H54 (cell line): ENCODE measurements at places on chromosomes 3 and 15.

DNA sequence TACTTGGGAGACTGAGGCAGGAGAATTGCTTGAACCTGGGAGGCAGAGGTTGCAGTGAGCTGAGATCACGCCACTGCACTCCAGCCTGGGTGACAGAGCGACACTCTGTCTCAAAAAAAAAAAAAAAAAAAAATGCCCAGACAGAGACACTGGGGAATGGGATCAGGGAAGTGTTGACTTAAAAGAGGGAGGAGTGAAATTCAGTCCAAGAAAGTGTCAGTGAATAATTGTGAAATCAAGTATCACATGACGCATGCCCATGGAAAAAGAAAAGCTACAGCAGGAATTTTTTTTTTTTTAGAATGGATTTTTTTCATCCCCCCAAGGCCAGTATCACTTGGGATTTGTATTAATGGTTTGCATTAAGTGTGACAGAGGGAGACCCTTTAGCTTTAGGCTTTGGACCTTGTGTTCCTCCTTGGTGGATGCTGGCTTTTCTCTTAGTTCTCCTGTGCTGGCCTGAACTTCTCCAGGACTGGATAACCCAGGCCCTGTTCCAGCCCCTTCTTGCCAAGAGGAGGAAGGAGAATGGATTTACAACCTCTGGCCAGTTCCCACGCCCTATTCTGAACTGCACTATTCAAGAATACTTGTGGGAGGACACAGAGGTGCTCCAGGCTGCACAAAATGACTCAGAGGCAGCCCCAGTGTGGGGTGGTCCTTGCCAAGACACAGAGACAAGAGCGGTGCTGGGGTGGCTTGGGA is 36.7 kb upstream of the ZNF774 start:
- DNase-seq: no peak

- DNase-seq: no peak
Observed at GRCh38 chr3:51887620-51888019, 12.2 kb upstream of the IQCF5 start.

DNA sequence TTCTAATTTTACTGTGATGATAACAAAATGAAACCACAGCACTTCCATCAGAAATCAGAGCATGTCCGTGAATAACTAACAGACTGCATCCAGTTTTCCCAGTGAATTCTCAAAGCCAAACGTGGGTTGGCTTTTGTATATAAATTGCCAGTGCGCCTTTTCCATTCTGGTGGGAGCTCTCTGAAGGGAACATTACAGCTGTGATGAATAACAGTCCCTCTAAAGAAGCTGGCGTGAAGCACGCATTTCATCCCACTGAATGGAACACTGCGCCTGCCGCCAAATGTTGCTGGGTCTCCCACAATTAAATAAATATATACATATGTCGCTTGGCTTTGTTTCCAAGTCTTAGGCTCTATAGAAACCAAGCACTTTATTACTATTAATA is 113.0 kb upstream of the PFN2 start:
- no peak for DNase-seq

DNA sequence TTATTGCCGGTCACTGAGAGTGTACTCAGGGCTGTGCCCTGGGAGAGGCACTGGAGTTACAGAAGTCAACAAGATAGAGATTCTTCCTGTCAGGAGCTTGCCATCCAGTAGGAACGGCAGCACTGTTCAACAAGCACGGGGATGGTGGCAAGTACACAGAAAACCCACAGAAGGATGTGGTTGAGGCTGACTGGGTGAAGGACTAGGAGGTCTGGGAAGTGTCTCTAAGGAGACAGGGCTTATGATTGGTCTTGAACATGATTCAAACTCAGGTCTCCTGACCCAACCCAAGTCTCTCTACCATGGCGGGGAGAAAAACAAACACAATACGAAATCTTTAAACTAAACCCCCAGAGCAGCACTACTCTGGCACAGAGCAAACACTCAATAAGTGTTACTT is 37.6 kb downstream of the ERICH6 start:
- DNase-seq: no peak

- no peak for DNase-seq
Observed at GRCh38 chr3:23304424-23304823, 101.3 kb downstream of the UBE2E2 start.

GRCh38 chr3:187454085-187454815 is 86.1 kb downstream of the RTP4 start:
- no peak for DNase-seq

- DNase-seq: no peak
Observed at GRCh38 chr3:135240426-135240825, 445.4 kb downstream of the EPHB1 start.

DNA sequence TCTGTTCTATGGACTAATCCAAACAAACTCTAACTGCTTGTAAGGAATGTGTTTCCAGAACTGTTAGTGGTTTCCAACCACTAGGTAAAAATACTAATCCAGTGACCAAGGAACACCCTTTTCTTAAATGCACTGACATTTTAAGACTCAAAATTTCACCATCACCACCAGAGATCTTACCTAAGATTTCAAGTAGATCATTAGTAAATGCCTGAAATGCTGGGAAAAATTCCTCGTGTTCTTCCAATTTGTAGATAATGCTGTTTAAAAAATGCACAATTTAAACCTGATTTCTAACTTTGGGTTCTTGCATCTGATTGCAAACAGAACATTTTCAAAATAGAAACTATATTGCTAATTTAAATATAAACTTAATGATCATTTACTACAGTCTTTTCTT is 63.4 kb downstream of the ESYT3 start:
- DNase-seq: no peak

GRCh38 chr3:103706671-103707070 is 1271.9 kb downstream of the ZPLD1 start:
- no peak for DNase-seq

- peak; percentile 64 for DNase-seq
Observed at GRCh38 chr15:75104804-75105557, 81.6 kb downstream of the PPCDC start.

GRCh38 chr3:50433954-50434353 is 69.5 kb downstream of the CACNA2D2 start:
- DNase-seq: no peak

DNA sequence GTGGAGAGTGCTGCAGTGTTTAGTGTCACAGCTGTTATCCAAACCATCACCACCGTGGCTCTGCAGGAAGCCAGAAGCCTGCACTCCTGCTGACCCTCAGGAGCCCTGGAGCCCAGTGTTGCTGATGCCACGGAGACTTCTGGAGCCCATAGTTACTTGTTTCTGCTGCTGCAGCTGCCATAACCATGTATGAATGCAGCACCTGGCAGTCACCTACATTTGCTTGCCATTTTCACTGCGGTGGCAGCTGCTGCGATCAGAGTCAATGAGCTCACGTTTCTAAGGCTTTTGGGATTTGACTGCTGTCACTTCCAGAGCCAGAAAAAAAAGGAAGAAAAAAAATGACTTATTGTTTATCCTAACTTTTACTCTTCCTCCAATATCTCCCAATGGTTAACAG is 299.2 kb upstream of the THRB start:
- DNase-seq: no peak

- DNase-seq: no peak
Observed at GRCh38 chr3:52523386-52524257, 10.0 kb downstream of the NT5DC2 start.

- DNase-seq: no peak
Observed at GRCh38 chr3:115713284-115713683, 90.0 kb downstream of the GAP43 start.

DNA sequence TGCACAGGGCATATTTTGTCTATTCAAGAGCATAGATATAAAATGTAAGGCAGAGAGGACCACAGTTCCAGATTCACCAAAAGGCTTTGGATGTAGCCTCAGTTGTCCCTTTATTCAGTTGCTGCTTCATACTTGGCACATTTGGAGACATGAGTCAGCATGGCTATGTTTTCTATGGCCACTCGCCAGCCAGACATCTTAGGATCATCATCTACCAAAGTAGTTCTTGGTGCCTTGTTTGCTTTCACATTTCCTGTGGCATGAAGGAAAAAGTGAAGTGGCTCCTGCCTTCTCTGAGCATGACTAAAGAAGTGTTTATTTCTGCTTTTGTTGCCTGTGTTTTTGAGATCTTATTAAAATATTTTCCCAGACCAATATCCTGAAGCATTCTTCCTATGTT is 7.2 kb downstream of the SUSD5 start:
- DNase-seq: peak; percentile 53

- DNase-seq: no peak
Observed at GRCh38 chr15:63244399-63244798, 33.0 kb upstream of the APH1B start.

DNA sequence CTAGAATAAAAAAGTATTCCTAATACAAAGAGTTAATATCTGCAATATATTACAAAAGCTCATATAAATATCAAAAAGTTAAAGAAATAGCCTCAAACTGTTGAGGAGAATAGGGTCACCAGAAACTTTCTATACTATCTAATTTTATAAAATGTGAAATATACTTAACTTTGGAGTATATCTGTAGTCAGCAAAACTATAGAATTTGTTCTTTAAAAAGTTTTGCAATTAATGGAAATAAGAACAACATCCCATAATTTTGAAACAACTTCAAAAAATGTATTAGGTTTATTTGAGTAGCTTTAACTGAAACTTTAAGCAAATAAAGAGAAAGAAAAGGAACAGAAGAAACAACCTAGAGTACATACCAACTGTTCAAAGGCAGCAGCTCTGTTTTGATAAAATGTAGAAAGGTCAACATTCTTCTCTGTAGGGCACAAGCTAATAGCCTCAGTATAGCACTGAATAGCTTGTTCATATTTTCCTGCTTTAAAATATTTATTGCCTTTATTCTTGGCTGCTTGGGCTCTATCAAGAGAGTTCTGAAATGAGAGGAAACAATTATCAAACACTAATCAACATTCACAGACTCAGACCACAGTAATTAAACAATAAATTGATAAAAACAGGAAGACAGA is 14.3 kb downstream of the TOMM70 start:
- DNase-seq: no peak

DNA sequence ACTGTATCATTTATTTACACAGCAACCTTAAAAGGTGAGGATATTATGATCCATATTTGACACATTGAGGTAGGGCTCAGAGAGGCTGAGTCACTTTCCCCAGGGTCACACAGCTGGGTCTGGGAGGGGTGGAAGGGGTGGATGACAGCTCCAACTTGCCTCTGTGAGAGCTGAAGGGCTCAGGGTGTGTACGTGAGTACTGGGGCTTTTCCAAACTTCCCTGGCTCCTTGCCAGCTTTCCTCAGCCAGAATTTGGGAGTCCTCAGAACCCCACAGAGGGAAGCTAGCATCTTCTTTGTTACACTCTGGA is 58.3 kb upstream of the SLC6A11 start:
- no peak for DNase-seq

- DNase-seq: no peak
Observed at GRCh38 chr15:28917791-28918140, 32.0 kb downstream of the APBA2 start.

DNA sequence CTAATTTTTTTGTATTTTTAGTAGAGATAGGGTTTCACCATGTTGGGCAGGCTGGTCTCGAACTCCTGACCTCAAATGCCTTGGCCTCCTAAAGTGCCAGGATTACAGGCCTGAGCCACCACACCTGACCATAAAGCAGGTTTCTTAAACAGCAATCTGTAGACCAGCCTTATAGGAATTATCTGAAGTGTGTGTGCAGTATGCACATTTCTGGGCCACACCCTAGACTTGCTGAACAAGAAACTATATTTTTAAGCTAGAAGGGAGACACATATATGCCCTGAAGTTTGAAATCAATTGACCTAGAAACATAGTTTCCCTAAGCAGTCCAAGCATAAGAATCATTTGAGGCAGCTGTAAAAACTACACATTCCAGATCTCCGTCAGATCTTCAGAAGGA is 805.7 kb downstream of the TUSC7 start:
- DNase-seq: no peak

- DNase-seq: no peak
Observed at GRCh38 chr3:25455441-25456132, 27.5 kb downstream of the RARB start.

GRCh38 chr3:79047581-79047980 is 720.2 kb downstream of the ROBO1 start:
- no peak for DNase-seq

DNA sequence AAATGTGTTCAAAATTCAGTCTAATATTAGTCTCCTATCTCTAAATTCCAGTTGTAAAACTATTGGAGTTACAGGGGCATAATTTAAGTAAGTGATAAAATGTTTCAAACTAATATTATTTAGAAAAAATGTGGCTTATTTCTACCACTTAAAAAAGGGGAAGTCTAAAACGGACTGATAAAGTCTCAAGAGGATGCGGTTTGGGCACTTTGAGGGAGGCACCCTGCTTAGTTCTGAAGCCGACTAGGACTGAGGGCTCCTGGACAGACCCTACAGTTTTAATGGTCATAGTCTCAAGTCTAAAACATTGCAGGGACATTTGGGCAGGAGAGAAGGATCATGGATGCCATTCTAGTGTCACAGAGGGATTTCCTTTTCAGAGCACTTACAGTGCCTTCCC is 566.3 kb downstream of the NR2F2 start:
- no peak for DNase-seq

GRCh38 chr3:43736558-43737440 is 46.1 kb downstream of the ABHD5 start:
- DNase-seq: no peak

- no peak for DNase-seq
Observed at GRCh38 chr3:173351886-173352285, 45.7 kb upstream of the NLGN1 start.

DNA sequence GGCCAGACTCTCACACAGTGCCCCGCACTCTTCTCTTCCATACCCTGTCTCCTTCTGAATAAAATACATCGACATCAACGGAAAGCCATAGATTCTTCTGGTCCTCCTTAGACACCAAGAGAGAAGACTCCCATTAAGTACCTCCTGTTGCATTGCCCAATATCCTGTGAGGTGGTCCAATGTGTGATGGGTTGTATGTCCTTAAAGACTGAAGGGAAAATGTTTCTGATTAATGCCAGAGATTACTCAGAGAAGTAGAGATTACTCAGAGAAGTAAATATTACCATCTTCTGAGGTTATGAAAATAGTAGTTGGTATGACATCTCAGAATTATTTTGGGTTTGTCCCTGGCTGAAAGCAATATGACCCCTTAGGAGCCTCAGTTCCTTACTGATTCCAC is 60.8 kb upstream of the GALNT15 start:
- DNase-seq: no peak

DNA sequence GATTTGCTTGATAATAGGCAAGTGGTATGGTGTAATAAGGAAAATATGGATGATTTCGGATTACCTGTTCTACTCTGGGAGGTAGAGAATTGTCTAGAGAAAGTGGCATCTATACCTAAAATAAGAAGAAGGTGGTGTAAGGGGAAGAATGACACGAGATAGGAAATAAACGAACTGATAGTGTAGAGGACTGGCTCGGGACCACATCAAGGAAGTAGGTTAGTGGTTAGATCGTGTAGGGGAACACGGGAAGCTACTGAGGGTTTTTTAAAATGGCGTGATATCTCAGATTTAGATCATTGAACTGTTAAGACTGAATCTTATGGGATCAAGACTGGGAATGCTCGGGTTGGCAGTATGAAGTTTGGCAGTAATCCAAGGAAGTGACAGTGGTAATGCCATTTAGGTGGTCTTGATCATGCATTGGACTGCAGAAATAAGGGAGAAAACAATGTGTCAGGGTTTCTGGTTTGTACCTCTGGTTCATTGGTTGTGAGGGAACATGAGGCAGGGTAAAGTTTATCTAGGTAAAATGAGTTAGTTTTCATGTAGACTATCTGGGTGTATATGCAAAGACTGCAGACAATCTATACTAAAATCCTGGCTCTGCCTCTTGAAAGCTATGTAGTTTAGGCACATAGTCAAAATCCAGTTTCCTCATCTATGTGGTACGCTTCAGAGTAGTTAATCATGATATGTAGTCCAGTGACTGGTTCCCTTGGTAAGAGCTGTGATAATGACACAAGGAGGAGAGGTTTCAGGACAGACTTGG is 7.4 kb downstream of the RPL14 start:
- no peak for DNase-seq
